Cortex of kidney (tissue), 1 donor: ENCODE measurements at places on chromosomes 7 and 10.

GRCh38 chr7:51590746-51591145 lies 274.1 kb upstream of the COBL start:
- DNase-seq, result no peak

DNA sequence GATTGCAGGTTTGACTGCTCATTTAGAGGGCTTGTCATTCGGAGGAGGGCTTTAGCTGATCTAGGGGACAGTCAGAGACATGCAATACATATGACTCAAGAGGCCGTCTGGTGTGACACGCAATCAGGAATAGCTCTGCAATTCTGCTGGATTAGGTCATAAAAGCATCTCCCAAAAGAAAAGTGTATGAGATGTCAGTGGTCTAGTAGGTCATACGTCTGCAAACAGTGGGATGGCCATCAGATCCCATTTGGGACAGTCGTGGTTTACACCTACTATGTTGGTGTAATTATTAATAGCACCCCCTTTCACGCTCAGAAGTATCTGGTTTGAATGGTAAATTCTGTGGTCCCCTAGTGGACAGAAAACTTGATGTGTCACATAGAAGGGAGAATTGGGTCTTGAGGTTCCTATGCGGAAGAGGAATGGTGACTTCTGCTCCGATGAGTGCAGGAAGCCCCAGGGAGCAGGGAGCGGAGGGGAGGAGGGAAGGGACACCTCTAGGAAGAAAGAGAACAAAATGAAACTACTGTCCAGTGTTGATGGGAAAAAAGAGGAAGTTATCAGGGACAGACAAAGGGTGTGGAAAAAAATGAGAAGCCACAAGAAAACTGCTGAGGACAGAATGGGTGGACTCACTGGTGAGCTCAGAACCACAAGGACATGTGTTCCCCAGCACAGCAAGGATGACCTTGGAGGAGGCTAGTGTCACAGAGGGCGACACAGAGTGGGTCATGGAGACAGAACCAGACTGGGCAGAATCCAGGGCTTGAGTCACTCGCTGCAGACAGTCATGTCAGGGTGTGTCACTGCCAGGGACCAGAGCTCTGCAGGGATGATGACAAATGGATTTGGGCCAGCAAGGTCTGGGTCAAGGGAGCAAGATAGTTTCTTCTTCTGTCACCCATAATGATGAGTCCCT lies 59.9 kb downstream of the MAP3K8 start:
- DNase-seq, result no peak

- DNase-seq, result no peak
These were observed 378.6 kb downstream of the REEP3 start for GRCh38 chr10:63899673-63900300.

DNA sequence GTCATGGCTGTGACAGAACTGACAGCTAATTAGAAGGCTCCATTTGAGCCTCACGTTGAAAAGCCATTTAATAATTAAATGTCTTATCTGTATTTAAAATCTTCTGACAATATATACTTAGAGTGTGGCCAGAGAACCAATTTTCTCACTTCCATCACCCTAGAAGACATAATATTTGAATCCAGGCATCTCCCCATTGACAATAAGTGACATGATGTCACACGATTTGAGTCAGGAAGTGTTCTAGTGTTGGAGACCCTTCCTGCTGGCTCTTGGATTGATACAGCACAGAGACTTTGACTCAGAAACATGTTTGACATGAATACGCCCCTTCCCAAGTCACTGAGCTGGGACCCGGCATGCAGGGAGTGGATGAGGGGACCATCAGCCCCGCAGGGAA lies 85.9 kb downstream of the SLIT1 start:
- DNase-seq, result no peak

DNA sequence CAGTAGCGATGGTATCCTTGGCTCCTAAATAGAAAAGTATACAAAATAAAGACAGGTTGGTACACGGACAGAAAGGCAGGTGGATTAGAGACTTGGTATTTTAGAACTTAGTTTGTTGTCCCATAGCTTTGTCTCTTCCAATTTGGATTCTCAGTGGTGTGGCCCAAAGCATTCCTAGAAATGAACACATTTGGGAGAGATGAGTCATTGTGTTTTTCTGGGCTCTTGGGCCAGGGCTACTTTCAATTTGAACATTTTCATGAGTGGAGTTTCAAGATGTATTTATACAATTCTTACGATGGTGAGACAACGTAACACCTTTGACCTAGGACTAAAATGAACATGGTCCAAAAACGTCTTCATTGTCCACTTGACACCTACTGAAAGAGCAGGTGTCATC lies 225.1 kb upstream of the YAE1 start:
- DNase-seq, result no peak

DNA sequence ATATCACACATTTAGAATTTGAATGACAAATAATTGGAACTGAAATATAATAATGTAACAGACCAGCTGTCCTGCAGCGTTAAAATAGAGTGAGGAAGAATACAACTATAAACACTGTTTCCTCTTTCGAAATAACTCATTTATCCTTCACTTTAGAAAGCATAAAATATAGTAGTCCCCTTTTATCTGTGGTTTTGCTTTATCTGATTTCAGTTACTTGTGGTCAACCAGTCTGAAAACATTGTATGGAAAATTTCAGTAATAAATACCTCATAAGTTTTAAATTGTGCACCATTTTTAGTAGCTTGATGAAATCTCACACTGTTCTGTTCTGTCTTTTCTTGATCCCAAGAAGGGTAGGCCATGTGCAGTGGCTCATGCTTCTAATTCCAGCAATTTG lies 31.7 kb downstream of the POLR1F start:
- no peak for DNase-seq

DNA sequence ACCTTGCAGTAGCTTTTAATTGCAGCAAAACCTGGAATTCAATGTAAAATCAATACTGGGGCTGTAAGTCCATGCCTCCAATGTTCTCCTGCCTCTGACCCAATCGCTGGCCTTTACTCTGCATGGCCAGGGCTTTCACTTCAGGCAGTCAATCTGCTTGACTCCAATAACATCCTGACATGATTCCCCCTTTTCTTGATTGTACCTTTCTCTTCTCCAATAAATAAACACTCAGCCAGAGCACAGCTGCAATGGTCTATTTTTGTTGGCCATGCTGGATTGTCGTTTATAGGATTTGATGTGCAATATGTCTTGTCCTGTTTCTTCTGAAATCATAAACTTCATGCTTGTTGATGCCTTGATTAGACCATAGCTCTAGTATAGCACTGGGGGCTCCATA lies 97.8 kb upstream of the COL1A2 start:
- no peak for DNase-seq

DNA sequence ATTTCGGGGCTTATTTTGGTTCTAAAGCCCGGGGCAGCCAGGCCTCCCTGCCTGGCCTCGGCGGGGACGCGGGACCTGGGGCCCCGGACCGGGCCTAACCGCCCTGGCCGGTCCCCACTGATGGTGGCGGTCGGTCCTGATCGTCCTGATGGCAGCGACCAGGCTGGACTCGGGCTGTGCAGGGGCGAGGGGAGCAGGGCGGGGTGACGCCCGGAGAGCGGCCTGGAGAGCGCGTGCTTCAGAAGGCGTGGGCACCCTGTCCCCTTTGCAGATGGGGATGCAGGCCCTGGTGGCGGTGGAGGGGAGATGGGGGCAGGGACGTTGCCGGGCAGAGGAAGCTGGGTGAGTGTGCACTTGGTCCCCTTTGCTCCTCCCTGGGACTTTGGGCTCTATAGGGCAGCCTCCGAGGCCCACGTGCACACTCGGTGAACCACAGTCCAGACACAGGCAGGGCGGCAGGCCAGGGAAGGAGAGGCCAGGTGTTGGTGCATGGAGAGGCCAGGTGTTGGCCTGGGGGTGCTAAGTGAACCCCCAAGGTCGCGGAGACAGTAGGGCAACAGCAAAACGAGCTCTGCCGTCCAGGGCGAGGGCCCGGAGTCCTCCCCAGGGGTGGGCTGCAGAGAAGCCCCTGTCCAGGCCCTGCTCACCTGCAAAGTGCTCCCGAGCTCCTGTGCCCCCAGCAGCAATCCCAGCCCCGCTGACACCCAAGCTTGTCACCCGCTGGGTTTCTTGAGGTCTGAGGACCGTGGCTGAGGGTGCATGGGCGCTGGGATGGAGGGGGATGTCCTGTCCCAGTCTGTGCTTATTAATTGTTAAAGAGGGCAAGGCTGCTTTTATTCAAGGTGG lies 42.4 kb upstream of the FAM20C start:
- DNase-seq, result no peak

DNA sequence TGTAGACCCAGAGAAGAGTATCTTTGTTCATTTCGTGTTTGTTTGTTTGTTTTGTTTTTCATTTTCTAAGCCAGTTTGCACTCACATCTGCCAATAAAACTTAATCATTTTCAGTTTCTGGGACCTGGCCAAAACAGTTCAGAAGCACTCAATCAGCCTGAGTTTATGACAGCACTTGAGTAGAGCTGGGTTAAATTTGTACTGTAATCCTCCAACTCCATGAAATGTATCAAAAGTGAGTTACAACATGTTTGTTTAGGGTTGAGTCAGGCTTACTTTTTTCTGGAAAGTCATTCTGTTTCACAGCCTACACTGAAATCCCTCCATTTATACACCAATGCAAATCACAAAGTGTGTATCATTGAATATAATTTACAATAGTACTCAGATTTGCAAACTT lies 91.9 kb downstream of the ZWINT start:
- DNase-seq, result no peak

- no peak for DNase-seq
These were observed 32.4 kb downstream of the CRHR2 start for GRCh38 chr7:30649717-30650420.
